A549 treated with CpdA at 1 μM for 4 hours (cell line): ENCODE measurements at places on chromosomes 5 and 9. TPM values are rescaled to one million over a fixed set of nuclear protein-coding genes. Genes with fewer than 3 reads are reported as not detected.

Gene RUSC2
- 19.9 to 25.4 TPM (median 22.4 TPM) in 5 replicates for total RNA-seq

Gene ETF1
- total RNA-seq, result 120 to 156 TPM (median 125 TPM) in 5 replicates

Gene FCN2
- total RNA-seq, result not detected in 5 replicates

Gene MEIKIN
- not detected in 5 replicates for total RNA-seq

Gene CDC20B
- total RNA-seq, result 0.07 to 0.16 TPM (median 0.12 TPM) in 5 replicates

Gene DEPDC1B
- total RNA-seq, result 15.6 to 19.1 TPM (median 18.5 TPM) in 5 replicates

Gene PCDHA10
- 0.01 to 0.02 TPM in 2 of 5 replicates, not detected in the others for total RNA-seq

Gene NR4A3
- 2.0 to 3.0 TPM (median 2.6 TPM) in 5 replicates for total RNA-seq
